ENCODE measurements at places on chromosomes 3 and 15. TPM values are rescaled to one million over a fixed set of nuclear protein-coding genes. Genes with fewer than 3 reads are reported as not detected.

PRR20G gene
- polyA plus RNA-seq, result not detected

- no peak for DNase-seq
These were observed 1.3 kb downstream of the ADAMTS7 start for GRCh38 chr15:78810003-78810361.

DNA sequence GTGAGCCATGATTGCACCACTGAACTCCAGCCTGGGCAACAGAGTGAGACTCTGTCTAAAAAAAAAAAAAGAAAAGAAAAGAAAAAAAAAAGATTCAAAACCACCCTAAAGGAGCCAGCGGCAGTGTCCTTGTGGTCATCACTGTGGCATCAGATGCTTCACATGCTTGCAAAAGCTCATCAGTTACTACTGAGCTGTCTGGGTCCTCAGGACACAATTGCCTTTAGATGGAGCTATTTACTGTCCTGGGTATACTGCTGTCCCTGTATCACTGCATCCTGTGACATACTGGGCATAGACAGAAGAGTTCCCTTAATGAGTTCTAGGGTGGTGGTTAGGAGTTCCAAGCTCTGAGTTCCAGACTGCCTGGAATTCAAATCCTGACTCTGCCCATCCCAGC is 85.8 kb downstream of the LINGO1 start:
- no peak for DNase-seq

- no peak for DNase-seq
These were observed 153.4 kb upstream of the SMAD3 start for GRCh38 chr15:66912001-66912400.

ELP6 gene
- 33.8 TPM for polyA plus RNA-seq

MESP2 gene
- not detected for polyA plus RNA-seq

CD86 gene
- polyA plus RNA-seq, result not detected

MYO5C gene
- 0.48 TPM for polyA plus RNA-seq

- no peak for DNase-seq
These were observed 17.3 kb upstream of the SLC28A2 start for GRCh38 chr15:45234562-45235235.

Measured in CD8-positive, alpha-beta memory T cell (primary cell).